Stimulated activated CD4-positive, alpha-beta T cell treated with anti-CD3 and anti-CD28 coated beads, Interleukin-15, amount 100 ng/mL, for 24 hours (primary cell): ENCODE measurements at places on chromosomes 16 and 17.

DNA sequence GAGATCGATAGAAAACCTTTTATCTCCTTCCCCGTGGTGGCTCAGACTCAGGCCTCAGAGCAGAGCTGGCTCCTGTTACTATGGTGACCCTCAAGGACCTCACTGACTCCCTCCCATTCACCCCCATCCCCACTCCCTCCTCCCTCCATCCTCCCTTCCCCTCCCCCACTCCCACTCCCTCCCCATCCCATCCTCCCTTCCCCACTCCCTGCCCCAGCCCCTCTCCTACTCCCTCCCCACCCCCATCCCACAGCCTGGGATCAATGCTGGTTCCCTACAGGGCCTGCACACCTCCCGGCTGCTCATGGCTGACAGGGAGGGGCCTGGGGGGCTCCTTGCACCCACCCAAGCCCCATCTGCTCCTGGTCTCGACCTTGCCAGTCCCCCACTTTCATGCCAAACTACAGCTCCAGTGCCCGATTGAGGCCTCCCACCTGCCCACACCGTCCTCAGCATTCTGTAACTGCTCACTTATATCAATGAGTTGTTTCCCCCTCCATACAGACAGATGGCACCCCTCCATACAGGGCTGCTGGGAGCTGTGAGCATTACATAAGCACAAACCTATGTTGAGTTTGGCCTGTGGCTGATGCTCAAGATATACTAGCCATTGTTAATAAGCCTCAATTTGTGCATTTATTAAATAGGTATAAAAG lies 11.6 kb upstream of the RAI1 start:
- no peak for DNase-seq

GRCh38 chr16:75445298-75445697 lies 12.0 kb upstream of the CFDP1 start:
- DNase-seq: no peak

GRCh38 chr17:2837147-2837561 lies 40.9 kb downstream of the RAP1GAP2 start:
- DNase-seq: peak; percentile 73

DNA sequence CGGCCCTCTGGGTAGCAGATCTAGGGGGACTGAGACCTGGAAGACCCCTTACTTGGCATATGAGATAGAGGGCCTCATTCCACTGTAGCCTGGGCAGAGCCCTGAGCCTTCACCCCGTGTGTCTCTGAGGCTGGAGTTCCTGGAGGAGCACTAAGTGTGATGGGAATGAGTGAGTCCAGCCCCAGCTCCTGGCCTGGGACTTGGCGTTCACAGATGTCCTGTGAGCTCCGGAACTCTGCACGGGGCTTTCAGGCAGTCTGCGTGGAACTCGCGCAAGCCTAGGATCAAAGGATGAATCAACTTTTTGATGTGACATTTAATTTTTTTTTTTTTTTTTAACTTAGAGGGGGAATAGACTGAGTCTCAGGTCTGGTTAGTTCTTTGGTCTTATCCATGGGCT lies 1.8 kb downstream of the NKD1 start:
- peak; percentile 11 for DNase-seq

DNA sequence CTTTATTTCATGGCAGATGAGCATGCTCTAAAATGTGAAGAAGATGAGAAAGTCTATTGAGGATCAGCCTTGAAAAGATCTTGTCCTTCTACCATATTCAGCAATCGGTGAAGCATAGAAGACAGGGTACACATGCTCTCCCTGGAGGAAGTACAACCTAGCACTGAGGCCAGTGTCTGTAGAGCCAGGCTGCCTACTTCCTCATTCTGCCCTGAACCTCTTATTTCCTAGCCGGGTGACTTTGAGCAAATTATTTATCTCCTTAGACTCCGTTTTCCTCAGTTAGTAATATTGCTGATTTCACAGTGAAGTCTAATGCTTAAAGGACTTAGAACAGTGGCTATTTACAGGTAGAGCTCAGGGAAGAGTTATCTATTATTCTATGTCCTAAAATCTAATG lies 58.4 kb downstream of the TMEM100 start:
- no peak for DNase-seq

GRCh38 chr17:42759982-42760651 lies 910 bp upstream of the RAMP2 start:
- DNase-seq: no peak

DNA sequence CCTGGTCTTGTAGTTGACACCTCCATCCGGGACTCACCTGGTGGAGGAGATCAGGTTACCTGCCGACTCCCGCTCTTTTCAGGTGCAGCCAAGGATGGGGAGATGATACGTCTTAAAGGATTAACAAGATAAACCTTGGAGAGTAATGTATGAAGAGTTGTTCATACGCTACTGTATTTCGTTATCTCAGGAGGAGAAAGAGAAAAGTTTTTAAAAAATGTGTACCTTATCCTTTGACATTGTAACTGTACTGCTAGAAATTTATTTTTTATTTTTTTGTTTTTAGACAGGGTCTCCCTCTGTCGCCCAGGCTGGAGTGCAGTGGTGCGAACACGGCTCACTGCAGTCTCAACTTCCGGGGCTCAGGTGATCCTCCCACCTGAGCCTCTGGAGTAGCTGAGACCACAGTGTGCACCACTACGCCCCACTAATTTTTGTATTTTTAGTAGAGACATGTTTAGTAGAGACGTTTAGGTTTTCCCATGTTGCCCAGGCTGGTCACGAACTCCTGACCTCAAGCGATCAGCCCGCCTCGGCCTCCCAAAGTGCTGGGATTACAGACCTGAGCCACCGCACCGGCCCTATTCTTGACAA lies 764 bp upstream of the SMURF2 start:
- DNase-seq: no peak

DNA sequence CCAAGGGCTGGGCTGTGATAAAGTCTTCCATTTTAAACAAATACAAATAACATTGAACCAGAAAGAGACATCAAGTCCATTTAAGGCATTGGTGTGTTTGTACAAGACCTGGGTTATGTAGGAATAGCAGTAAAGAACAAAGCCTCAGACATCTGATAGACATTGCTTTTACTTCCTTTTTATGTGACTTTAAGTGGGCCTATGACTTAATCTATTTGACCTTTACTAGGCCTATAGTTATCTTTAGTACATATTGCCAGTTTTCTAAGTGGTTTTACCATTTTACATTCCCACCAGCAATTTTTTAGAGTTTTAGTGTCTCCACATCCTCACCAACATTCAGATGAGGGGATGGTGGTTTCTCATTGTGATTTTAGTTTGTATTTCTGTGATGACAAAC lies 298.8 kb downstream of the ZFHX3 start:
- no peak for DNase-seq

- no peak for DNase-seq
Observed at GRCh38 chr16:5965321-5965720, 867.7 kb upstream of the EEF2KMT start.

DNA sequence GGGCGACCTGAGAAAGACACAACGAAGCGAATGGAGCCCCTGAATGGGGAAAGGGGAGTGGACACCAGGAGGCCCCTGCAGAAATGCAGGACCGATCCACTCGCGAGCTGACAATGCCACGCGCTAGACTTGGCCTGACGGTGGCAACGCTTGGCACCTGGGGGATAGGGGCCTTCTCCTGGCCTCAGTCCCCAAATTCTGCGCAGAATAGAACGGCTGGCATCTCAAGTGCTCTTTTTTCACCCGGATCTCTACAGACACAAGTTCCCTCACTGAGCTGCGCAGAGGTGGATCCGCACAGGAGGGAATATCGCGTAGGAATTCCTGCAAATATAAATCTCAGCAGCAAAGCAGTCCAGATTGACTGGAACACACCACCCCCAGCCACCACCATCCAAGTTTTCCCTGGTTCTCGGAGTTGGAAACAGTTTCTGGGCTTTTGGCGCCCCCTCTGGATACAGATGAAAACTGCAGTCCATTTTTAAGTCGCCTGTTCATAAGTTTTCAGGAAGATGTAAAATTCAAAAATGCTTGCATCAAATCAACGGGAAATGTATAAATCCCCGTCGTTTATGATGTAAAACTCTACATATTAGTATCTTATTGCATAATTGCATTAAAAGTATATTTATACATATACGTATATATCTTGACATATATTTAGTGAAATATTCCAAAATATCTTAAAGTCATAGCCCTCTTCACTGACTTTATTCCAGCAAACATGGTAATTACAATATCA lies 2.3 kb upstream of the SOX9 start:
- DNase-seq: peak; percentile 39

- no peak for DNase-seq
Observed at GRCh38 chr17:4505187-4505586, 6.5 kb downstream of the SPNS2 start.

- DNase-seq: no peak
Observed at GRCh38 chr17:64064331-64064730, 43.9 kb upstream of the ICAM2 start.

DNA sequence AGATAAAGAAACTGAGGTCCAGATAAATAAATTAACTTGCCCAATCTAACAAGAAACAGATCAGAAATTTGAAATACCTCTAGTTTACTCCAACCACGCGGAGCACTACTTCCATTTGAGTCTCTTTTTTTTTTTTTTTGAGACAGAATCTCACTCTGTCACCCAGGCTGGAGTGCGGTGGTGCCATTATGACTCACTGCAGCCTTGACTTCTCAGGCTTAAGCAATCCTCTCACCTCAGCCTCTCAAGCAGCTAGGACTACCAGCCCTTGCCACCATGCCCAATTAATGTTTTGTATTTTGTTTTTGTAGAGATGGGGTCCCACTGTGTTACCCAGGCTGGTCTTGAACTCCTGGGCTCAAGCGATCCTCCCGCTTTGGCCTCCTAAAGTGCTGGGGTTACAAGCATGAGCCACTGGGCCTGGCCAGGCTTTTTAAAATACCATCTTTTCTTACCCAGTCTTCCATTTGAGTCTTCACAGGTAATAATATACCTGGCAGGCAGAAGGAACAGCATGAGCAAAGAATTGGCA lies 3.3 kb upstream of the NACA2 start:
- DNase-seq: peak; percentile 3

DNA sequence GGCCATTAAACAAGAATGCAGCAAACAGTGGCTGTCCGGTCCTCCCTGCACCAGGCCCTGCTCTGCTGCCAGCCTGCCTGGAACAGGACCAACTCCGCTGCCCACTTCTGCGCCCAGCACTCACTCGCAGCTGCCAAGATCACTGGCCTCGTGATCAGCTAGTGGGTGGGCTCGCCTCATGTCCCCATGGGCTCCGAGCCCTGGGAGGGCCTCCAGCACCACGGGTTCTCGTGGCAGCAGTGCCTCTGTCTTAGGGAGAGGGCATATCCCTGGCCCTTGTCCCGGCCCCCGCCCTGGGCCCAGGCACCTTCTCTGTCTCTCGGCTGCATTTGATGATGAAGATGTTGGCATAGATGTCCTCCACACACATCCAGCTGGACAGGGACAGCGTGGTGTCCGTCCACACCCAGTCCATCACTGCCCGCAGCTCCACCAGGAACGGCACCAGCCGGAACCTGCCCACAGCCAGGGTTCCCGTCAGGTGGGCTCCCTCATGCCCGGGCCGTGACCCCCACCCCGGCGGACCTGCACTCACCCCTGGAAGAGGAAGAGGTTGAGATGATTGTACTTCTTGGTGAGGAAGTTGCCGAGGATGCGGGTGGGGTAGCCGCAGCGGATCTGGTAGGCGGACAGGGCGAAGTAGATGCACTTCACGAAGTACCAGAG lies 13.1 kb downstream of the CTU2 start:
- no peak for DNase-seq

- peak; percentile 43 for DNase-seq
Observed at GRCh38 chr16:74999219-74999608, 390 bp downstream of the ZNRF1 start.

GRCh38 chr16:77060614-77061013 lies 130.4 kb upstream of the MON1B start:
- DNase-seq: no peak

DNA sequence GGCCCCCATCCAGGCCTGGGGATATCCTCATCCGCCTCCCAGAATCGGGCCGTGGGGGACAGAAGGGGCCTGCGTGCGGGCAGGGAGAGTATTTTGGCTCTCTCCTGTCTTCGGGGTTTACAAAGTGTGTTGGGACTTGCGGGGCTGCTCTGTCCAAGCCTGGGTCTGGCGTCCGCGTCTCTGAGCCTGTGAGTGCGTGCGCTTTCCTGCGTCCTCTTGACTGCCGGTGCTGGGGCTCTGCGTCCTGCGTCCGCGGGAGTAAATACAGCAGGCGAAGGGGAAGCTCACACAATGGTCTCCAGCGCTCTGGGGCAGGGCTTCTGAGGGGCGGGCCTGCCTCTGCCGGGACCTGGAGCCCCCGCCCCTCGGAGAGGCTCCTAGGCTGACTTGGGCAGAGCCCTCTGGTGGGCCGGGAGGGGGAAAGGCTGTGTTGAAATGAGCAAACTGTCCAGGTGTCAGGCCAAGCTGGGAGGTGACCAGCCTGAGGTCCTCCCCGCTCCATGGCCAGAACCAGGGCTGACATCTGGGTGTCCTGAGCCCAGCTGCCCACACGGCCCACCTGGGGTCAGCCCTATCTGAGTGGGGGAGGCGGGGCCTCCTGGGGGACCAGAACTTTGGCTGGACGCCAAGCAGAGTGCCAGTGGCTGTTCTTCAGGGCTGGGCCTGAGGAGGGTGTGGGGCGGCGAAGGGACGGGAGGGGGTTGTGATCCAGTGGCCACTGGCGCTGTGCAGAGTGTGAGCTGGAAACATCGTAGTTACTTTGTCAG lies 233.6 kb downstream of the SEC14L1 start:
- peak; percentile 85 for DNase-seq

- no peak for DNase-seq
Observed at GRCh38 chr17:3802461-3803307, 1.7 kb upstream of the ITGAE start.

- DNase-seq: no peak
Observed at GRCh38 chr17:65389426-65389825, 172.0 kb downstream of the AXIN2 start.

GRCh38 chr16:83176802-83177201 lies 550.0 kb downstream of the CDH13 start:
- DNase-seq: no peak

DNA sequence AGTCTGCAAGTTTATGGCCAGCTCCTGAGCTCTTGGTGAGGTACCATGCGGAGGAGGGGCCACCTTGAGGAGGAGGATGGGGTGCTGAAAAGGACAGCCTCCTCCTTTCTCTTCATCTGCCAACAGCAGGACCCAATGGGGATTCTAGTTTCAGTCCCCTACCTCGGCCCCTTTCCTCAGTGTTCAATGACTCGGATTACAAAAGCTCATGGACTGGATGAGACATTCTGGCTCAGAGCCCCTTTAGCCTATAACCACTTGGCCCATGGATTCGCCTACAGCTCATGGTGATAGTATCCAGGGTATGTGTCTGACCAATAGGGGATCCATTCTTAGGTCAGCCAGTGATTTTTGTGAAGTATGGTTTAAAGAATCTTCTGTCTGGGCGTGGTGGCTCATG lies 8.5 kb upstream of the PIK3R6 start:
- no peak for DNase-seq

DNA sequence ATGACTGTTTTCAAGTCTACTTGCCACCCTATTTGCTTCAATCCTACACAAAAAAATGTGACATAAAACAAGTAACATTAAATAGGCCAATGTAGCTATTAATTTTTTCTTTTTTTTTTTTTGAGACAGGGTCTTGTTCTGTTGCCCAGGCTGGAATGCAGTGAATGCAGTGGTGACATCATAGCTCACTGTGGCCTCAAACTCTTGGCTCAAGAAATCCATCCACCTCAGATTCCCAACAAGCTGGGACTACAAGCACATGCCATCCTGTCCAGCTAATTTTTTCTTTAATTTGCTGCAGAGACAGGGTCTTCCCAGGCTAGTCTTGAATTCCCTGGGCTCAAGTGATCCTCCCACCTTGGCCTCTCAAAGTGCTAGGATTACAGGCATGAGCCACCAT lies 29.4 kb downstream of the ANKFY1 start:
- DNase-seq: no peak

- peak; percentile 53 for DNase-seq
Observed at GRCh38 chr16:17467923-17468540, 2.7 kb downstream of the XYLT1 start.

- DNase-seq: no peak
Observed at GRCh38 chr16:3249020-3249419, 7.4 kb downstream of the MEFV start.
